ENCODE measurements at places on chromosomes 4 and X.

GRCh38 chrX:87578978-87579377 is 61.4 kb downstream of the KLHL4 start:
- no peak for DNase-seq

DNA sequence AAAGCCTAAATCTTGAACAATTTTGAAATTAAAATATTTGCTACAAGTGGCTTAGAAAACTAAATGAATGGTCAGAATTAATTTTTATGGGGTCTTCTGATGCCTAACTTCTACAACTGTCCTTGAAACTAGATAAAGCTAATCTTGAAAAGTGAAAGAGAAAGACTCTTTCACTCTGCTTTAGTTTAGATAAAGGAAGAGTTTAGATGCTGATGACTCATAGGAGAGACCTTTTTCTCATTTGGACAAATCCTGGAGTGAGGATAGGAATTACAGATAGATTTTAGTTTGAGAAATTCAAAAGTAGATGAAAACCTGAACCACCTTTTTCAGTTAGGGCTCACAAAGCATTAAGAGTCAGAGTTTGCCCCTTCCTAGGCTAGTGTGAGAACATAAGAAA is 342.3 kb upstream of the GRID2 start:
- no peak for DNase-seq

DNA sequence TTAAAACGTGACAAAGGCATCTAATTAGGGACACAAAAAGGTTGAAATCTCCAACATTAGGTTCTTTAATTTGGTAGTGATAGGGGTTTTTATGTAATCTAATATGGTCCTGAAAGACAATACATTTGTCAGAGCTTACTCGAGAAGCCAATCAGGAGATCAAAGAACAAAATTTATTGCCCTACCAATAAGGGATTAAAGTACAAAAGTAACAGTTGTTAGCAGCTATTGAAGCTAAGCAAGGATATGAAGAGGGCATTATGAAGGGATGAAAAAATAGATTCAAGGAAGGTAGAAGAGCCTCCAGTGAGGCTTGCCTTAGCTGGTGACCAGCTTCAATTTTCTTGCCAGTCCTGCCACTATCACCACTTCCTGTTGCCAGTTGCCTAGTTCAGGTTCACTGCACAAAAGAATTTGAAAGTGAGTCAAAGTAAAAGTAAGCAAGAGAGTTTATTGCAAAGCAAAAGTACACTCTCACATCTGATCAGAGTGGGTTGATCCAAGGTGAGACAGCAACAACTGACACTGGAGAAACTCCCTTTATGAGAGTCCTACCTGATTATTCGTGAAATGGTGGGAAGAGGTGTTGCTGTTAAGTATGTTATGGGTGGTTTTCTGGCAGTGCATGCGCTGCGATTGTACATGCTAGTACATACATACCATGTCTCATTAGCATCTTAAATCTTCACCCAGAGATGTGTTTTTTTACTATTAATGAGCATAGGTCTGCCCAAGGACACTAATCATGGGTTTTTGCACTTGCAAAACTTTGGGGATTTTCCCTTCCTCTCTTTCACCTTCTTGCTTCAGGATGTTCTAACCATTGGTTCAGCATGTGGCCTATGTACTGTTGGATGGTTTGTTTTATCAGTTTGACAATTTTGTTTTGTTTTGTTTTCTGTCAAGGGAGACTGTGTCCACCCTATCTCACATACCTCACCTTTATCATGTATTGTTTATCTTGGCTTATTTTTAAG is 263.2 kb upstream of the ITM2A start:
- no peak for DNase-seq

- no peak for DNase-seq
Observed at GRCh38 chr4:186445040-186445439, 110.3 kb downstream of the MTNR1A start.

DNA sequence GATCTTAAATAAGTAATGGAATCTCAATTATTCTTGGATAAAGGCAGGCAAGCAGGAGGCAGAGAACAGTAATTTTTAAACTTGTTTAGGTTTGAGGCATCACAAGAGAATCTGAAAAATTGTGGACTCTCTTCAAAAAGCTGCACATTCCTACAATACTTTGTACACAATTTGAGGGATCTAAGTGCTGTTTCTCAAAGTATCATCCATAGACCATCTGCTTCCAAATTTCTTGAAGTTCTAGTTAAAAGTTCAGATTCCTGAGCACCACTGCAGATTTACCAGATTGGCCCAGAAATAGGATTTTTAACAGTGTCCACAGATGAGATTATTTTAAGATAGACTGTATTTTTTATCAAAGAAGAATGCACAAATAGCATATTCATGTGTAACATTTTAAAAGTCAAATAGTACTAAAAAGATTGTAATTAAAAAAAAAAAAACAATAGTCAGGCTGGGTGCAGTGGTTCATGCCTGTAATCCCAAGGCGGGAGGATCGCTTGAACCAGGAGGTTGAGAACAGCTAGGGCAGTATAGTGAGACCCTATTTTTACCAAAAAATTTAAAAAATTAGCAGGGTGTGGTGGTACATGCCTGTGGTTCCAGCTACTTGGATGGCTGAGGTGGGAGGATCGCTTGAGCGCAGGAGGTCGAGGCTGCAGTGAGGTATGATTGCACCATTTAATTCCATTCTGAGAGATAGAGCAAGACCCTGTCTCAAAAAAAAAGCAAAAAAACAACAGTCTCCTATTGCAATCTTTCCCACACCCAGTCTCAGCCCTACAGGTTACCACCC is 14.2 kb upstream of the FNIP2 start:
- DNase-seq, result peak; percentile 96

Measured in AG10803 (cell line).